HS-5 (cell line): ENCODE measurements at places on chromosomes 2 and 18.

GRCh38 chr2:223947711-223948205 is 2.6 kb upstream of the WDFY1 start:
- no peak for DNase-seq

GRCh38 chr2:28670856-28671255 is 80.8 kb upstream of the PPP1CB start:
- DNase-seq, result no peak

DNA sequence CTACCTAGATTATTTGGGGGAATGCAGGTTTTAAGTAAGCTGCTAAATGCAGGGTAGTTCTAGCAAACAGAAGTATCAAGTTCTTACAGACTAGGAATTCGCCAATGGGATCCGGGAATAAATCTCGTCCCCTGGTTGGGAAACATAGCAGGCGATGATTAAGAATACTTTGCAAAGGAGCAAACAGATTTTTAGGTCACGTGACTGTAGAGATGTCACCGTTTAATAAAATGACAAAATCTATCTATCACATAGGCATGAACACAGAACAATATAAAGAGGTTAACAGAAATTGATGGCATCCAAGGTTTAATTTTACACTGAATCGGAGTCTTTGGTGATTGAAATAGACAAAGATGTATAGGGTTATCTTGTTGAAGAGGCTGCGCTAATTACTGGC is 664.1 kb downstream of the BCL11A start:
- DNase-seq, result no peak

GRCh38 chr2:219562049-219563020 is 9.0 kb downstream of the OBSL1 start:
- DNase-seq, result no peak

DNA sequence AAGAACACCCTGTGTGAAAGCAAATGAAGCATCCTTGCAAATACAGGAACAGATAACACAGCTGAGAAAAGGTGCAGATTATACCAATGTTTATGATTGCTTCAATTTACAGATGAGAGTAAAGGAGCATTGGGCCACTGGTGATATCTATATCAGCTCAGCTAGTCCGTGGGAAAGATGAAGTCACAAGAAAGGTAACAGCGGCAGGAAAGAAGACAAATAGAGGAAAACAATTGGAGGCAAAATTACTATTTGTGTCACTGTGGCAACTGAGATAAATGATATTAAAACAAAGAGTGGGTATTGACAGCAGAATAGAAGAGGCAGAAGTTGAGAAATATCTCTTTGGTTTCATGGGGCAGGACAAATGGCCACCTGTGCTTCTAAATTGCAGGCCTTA is 121.2 kb upstream of the CAVIN2 start:
- no peak for DNase-seq

GRCh38 chr2:189104934-189105333 is 74.6 kb downstream of the COL5A2 start:
- no peak for DNase-seq
